ENCODE measurements at places on chromosomes 16 and 17.

- no peak for DNase-seq
Observed at GRCh38 chr17:14366199-14366598, 65.3 kb downstream of the HS3ST3B1 start.

GRCh38 chr16:70726892-70727361 lies 41.1 kb upstream of the MTSS2 start:
- no peak for DNase-seq

DNA sequence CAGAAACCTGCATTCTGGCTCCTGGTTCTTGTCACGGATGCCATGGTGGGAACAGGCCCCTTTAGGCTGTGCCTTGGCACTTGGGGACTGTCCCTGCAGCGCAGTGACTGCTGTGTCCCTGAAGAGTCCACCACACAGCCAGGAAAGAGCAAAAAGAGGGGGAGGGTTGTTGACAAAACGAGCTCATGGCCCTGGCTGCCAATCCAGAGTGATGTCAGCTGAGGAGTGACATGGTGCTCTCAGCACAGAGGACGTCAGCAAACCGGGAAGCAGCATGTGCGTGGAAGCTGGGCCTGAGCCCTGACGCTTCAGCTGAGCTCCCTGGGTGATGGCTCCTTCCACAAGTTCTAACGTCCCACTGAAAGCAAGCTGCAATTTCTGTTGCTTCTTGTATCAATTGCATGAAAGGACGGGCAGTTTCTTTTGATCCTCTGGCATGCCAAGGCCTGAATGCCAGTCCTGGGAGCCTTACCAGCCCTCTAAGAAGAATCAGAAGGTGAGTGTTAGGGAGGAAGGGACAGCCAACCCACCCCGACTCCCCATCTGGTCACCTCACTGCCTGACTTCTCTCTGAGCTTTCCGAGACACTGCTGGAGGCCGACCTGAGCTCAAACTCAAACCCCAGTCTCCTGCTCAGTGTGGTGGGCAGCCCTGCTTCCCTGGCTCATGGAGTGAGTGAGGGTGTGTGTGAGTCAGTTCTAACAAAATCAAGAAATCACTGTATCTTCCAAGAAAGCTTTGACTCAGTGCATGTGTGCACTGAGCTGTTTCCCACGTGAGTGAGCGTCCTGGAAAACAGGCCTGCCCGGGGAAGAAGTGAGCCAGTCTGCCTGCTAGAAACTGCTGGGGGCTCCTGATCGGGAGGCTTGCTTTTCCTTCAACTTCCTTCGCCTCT lies 14.7 kb upstream of the WNT3 start:
- no peak for DNase-seq

GRCh38 chr16:12089492-12090150 lies 113.1 kb downstream of the SNX29 start:
- no peak for DNase-seq

GRCh38 chr16:23835390-23836077 lies at the start of gene PRKCB:
Gene PRKCB (plus strand): TSS chr16:23835983.
- DNase-seq: peak; percentile 77

DNA sequence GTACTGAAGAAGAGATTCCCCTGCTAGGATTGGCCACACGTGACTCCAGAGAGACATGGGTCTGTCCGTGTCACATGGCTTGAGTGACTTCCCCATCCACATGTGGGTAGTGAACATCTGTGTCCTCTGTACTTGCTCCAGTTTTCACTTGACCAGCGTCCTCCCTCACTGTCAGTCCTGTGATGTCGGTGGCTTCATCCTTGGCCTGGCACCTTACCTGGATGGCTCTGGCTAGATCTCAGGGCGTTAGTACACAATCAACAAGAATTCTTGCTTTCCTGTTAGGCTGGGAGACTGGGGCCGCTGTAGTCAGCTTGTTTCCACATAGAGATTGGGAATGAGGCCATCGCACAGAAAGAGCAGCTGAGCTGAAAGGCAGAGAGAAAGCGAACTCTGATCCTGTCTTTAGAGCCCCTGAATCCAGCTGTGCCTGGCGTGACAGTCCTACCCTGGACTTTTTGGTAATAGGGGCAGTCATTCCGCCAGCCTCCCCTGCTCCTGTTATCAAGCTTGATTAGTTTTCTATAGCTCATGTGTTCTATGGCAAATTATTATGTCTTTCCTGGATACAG lies 227.3 kb downstream of the SNX29 start:
- no peak for DNase-seq

DNA sequence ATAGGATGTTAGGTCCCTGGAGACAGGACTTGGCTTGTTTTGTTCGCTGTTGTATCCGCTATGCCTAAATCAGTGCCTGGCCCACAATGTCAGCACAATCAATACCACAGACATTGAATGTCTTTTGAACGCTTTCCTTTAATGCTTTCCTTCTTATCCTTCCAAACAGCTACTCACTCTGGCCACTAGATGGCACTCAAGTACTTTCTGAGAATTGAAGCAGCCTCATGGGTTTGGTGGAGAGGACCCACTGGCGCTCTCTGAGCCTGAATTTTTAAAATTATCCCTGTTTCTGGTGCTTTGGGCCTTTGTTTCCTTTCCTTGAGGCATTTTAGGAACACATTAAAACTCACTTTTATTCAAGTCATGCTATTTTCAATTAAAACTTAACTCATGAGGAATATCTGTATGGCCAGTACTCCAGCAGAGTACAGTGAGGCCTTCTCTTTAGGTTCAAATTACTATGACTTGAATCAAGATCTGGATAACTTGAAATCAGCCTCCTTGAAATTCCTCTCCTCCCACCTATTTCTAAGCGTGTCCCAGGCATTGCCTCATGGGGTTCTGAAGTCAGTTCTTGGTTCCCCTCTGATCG lies 3.2 kb upstream of the NLRP1 start:
- peak; percentile 49 for DNase-seq

DNA sequence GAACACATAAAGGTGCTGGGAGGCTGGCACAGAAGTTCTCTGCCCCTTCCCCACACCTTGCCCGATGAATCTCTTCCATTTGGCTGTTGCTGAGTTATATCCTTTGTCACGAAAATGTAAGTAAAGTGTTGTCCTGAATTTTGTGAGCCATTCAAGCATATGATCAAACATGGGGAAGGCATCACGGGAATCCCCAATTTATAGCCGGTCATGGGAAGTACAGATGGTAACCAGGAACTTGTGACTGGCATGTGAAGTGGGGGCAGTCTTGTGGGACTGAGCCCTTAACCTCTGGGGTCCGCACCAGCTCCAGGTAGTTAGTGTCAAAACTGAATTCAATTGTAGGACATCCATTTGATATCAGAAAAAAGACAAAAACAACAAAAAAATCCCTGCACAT lies 13.2 kb downstream of the TOM1L2 start:
- DNase-seq: no peak

- no peak for DNase-seq
Observed at GRCh38 chr16:49757559-49758069, 98.3 kb downstream of the ZNF423 start.

DNA sequence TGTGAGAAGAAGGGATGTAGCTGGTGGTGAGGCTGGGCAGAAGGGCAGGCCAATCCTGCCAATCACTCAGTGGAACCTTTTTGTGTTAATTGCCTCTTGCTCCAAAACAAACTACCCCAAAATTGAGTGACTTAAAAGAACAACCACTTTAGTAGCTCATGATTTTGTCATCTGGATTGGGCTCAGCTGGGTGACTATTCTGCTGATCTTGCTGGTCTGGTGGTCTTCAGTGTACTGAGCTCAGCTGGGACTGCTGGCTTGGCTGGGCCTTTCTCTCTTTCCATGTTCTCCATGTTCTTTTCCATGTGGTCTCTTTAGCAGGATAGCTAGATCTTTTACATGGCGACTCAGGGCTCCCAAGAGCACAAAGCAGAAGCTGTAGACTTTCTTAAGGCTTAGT lies 37.7 kb upstream of the SDK2 start:
- no peak for DNase-seq

DNA sequence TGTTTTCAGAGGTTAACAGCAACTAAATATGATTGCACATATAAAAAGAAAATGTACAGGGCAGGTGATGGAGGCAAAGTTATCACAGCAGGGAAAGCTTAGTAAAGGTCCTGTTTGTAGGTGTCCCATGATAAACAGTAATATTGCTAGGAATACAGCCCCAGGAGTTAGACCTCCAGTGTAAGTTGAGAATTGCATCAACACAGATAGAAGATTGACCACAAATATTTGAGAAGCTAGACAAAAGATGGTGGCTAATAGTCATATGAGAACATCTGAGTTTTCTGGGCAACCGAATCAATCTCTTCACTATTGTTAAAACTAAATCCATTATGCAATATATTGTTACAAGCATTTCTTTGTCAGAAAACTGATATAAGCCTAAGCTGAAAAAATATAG lies 152.6 kb downstream of the CDH11 start:
- DNase-seq: no peak

- DNase-seq: no peak
Observed at GRCh38 chr16:56298948-56299596, 107.8 kb downstream of the GNAO1 start.

Measured in NT2/D1 (cell line).